ENCODE measurements at places on chromosomes 1 and 21. TPM values are rescaled to one million over a fixed set of nuclear protein-coding genes. Genes with fewer than 3 reads are reported as not detected.

KIAA0040 gene
- total RNA-seq = not detected

DNM3 gene
- total RNA-seq = 0.26 TPM

S1PR1 gene
- 10.2 TPM for total RNA-seq

- no peak for DNase-seq
These were observed 785 bp downstream of the ZNF697 start for GRCh38 chr1:119647228-119647733.

GRCh38 chr21:32064281-32064910 is 191.6 kb downstream of the HUNK start:
- no peak for DNase-seq

DNA sequence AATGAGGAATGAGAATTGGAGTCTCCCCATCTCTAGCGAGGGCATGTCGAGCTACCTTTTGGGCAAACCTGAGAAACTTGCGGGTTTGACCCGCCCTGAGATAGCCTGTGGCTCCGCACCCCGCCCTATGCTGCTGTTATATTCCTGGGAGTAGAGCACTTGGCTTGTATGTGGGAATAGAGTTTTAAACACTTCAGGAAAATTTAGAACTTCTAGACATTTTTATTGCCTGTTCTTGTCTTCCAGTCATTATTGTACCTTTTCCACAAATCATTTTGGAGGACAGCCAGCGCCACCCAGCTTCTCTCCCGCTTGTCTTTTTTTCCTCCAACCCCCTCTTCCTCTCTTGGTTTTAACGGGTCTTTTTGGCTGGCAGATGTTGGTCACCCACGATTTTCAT is 738 bp downstream of the GNPAT start:
- DNase-seq = no peak

- DNase-seq = no peak
These were observed 6.8 kb upstream of the PUM1 start for GRCh38 chr1:31072304-31072746.

- no peak for DNase-seq
These were observed 490.4 kb upstream of the NCAM2 start for GRCh38 chr21:20507783-20508182.

GRCh38 chr1:89721351-89721750 is 88.4 kb downstream of the LRRC8C start:
- DNase-seq = peak; percentile 45

- DNase-seq = no peak
These were observed 22.1 kb downstream of the NME7 start for GRCh38 chr1:169345511-169345910.

DNA sequence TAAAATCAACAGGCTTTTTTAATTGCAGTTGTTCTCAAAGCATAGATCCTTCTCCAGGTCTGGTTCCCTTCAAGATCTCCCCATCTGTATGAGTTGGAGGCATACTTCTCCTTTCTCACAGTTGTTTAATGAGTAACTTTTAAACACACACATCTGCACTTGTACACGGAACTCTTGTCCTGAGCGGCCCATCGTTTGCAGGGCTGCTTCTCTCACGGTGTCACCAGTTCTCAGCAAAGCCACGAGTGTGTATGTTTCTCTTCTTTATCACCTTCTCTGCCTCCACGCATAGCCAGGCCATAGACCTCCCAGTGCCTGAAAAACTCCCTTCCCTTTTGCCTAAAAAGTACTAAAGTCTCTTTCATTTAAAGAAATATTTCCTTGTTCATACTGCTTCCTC is 68.7 kb upstream of the ROR1 start:
- DNase-seq = no peak

GRCh38 chr1:173266841-173267240 is 59.7 kb upstream of the TNFSF4 start:
- DNase-seq = no peak

GRCh38 chr1:93078638-93078985 is 471 bp upstream of the MTF2 start:
- DNase-seq = no peak

- DNase-seq = no peak
These were observed 73.9 kb downstream of the SCCPDH start for GRCh38 chr1:246798107-246798506.

DNA sequence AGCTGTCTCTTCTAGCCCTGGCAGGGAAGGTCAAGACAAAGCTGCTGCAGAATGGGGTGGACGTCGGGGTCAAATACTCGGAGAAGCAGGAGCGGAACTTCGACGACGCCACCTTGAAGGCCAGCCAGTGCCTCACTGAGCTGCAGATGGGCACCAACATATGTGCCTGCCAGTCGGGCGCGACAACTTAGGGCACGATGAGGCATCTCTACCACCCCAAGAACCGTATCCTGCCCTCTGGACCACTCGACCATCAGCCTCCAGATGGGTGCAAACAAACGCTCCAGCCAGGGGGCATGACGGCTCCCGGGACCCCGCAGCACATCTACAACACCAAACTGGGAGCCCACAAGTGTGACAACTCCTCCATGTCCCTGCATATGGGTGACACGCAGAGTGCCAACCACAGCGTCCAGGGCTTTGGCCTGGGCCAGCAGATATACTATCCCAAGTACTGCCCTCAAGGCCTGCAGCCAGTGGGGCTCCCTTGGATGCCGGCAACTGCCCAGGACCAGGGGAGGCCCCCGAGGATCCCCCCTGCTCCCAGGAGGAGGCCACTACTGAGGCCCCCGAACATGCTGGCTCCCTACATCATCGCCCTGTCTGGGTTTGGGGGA is 42.5 kb upstream of the POGK start:
- no peak for DNase-seq

DNA sequence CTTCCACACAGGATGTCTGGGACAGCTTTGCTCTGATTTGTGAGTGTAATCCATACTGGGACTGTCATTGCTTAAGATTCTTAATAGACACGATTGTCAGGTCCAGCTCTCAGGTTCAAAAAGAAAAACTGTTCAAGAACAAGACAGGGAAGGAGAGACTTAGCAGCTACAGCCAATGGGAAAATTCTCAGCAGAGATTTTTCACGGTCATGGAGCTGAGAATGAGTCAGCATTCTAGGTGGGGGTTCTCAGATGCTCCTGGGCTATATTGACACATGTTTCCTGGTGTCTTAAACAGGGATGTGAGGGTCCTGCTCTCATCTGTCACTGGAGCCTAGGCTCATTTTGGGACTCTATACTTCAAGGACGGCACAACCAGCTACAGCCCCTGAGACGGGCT is 318.3 kb downstream of the RRAGC start:
- DNase-seq = no peak

- DNase-seq = no peak
These were observed 293.5 kb downstream of the LTN1 start for GRCh38 chr21:28699186-28699585.

All from HFFc6 (cell line).